Right forelimb (tissue), 1 donor: ENCODE measurements at places on chromosomes 5 and 9.
A peak's percentile ranks its signal among the peaks of the same experiment; 100 is the strongest.

GRCh38 chr5:136030956-136031611 is 2.3 kb downstream of the TGFBI start:
- no peak for DNase-seq

GRCh38 chr9:14722391-14723035 is at the start of gene CER1:
TSS of gene CER1 (minus strand) at chr9:14722733. CDS start at chr9:14722672, 61 bp downstream.
- DNase-seq: no peak

DNA sequence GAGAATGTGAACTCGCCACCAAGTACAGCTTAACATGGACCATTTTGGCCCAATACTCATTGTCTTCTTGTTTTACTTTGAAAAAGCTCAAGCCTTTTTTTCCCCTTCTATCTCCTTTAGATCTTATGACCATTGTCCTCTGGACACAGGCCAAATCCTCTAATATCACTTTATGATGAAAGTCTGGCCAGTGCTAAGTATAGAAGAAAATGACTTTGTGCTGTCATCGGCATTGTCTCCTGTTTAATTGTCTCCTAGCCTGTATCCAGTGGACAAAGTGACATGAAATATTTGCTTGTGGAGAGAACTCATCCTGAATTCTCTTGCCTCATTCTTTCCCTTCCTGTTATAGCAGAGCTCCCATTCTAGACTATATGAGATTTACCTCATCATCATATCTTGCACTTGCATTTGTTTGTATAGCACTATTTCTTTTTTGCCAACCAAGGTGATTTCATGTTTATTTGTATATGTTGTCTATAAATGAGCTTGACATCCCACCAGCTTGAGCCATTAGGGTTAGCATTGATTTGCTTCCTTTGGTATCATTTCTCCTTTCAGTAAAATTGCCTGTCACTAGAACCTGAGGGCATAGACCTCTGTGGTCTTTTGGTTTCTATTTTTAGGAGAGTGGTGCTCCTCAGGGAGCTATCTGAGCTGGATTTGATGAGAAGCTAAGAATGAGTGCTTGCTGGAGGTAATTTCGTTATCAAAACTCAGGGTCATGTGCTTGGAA is 18.8 kb upstream of the TNFAIP8 start:
- DNase-seq: no peak

DNA sequence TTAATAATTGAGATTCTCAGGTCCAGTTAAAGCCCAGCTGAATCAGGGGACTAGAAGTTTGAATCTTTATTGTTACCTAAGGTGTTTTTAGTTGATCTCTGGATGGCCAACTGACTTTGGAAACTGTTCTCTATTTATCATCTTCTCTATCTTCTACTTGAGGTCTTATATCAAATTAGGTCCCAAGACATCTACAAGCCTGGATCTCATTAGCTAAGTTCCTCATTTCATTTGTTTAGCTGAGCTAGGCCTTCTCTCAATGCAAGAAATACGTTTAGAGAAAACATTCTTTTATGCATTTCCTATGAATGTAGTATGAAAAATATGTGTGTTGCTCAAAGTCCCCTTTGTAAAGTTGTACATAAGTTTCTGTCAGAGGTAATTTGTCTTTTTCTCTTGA is 196.6 kb downstream of the PTTG1 start:
- DNase-seq: no peak

DNA sequence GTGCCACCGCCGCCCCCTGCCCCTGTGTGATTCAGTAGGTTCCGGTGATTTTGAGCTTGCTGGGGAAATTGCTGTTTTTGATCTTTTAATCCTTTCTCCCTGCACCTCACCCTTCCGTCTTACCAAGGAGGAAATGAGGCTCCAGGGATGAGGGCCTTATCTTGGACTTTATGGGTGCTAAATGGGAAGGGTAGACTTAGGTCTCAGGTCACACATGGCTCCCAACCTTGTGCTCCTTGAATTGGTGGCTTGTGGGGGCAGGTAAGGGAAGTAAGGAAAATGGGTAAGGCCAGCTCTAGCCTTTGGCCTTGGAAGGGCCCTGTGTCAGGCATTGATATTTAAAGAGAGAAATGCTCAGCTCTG is 1.9 kb downstream of the ERGIC1 start:
- DNase-seq: no peak

DNA sequence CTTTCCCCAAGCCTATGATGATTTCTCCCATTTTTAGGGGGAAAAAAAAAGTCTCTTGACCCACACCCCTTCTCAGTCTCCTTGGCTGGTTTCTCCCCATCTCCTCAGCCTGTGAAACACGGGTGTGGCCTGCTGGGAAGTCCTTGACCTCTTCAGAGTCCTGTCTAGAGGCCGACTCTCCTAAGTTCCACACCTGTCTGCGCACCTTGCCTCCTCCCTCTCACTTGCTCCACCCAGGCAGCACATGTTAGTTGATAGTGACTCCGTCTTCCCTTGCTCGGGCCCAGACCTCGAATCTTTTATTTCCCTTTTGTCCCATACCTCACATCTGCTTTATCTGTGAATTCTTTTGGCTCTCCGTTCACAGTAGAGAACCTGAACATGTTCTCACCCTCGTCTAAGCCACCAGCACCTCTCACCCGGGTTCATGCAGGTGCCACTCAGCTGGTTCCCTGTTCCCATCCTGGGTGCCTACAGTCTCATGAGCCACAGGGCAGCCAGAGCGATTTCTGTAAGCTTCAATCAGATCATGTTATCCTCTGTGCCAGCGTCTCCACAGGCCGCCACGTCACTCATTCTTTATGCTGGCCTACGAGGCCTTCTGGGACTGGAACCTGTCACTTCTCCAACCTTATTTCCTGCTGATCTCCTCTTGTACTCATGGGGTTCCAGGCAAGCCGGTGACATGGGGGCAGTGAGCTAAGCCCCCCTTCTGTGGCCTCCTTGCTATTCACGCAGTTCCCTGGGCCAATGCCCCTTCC is 51.7 kb upstream of the LRRTM2 start:
- DNase-seq: no peak

DNA sequence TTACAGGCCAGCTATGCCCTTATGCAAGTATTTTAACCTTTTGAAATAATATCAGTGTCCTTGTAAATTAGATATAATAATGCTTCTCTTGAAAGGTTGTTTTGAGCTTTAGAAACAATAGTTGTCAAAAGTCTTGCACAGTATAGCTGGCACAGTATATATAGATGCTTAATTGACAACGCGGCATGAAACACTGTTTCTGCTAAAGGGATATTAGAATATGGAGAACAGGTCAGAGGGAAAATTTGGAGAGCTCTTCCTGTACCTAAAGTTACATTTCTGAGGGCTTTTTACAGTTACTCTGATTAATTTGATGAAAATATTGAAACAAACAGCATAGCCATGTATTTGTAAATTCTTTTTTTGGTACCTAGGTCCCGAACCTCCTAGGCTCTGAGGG is 4.5 kb downstream of the NUDT2 start:
- no peak for DNase-seq

DNA sequence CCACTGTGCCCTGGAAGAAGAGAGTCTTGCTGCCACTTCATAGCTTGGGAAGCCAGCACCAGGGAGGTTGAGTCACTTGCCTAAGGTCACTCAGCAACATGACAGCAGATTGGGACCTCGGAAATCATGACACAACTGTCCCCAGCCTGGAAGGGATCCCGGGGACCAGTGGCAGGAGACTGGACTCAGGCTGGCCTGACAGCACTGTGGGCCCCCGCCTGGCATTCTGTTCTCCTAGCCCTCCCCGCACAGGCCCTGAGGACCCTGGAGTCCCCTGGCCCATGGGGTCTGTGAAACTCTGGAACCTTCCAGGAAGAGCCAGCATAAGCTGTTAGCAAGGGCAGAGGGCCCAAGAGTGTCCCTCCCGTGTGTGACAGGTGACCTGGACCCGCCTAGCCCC is 64.9 kb downstream of the COL5A1 start:
- DNase-seq: no peak

- no peak for DNase-seq
Observed at GRCh38 chr5:72159501-72159911, 52.2 kb downstream of the MAP1B start.

DNA sequence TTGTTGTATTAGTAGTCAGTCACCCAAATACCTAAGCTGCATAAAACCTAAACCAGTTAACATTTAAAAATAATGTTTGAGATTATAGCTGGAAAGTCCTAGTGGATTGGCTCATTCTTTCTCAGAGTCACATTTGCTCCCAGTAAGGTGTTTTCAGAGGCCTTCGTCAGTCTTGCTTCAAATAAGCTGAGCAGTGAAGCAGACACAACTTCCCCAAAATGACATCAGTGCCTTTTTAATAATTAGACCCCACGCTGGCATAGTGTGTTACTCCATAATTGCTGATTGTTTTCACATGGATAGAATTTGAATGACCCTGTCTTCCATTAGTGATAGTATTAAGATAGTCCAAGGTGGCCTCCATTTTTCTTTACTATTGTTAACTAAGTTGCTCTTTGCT is 245.8 kb downstream of the PJA2 start:
- no peak for DNase-seq

DNA sequence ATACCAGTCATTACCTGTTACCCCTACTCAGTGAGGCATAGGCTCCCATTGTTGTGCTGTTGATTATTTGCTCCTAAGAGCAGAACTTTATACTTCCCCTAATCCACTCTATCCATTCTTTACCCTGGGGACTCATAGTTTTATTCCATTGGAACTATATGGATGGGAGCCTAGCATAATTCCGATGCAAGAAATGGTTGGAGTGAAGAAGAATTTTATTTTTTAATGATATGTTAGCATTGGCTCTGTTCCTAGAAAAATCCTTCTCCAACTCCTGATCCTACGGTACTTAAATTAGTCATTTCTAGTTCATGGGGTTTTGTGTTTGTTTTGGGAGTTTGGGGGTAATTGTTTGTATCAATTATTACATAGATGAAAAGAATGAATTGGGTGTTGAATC is 191.5 kb downstream of the GOLPH3 start:
- no peak for DNase-seq

DNA sequence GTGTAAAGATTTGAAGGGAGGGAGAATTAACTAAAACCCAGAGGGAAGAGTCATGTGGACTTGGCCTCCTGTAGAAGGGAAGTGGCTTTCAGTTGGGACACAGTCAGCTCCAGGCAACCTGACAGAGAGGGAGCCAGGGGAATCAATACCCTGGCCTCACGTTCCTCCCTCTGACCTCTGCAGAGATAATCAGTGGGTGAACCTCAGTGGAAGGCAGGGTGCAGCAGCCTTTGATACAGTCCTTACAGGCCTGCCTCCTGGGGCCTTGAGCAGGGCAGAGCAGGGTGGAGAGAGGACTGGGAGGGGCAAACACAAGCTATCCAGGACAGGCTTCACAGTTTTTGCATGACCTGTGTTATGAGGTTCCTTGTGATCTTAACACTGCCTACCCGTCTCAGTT is 61.9 kb upstream of the GPBP1 start:
- no peak for DNase-seq

- peak; percentile 53 for DNase-seq
Observed at GRCh38 chr5:161513942-161514341, 32.6 kb downstream of the GABRB2 start.

DNA sequence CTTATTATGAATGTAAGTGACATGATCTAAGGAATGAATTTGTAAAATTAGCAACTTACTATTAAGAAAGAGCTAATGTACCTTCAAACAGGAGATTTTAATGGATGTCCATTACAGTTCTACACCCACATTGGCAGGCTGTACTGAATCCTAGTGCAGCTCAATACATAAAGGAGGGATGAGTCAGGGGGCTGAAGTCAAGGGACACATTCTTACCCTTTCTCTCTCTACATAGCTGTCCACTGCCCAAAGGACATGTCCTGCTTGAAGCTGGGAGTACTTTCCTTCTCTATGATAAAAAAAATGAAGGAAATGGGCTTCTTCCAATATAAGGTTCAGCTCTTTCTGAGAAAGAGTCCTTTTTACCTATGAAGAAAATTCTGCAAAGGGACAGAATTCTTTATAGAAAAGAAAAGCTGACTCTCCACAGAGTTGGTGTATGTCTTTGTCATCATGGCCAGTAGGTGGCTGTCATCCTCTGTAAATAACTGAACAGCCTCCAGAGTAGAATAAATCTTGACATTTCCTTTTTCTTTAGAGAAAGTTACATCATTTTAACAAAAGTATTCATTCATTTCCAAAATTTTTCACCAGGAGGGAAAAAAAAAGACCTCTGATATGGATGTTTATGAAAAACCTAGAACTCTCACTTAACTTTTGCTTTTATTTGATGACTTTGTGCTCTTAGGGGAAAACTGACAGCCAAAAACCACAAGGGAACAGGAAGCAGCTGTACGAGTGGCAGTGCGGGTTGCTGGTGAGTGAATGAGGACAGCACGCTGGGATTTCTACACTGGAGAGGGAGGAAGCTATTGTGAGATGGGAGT is 13.1 kb upstream of the IFNA14 start:
- DNase-seq: no peak

GRCh38 chr5:37838152-37838932 is 1.5 kb downstream of the GDNF start:
- DNase-seq: peak; percentile 56

- peak; percentile 60 for DNase-seq
Observed at GRCh38 chr5:42591015-42591414, 165.6 kb upstream of the CCDC152 start.

GRCh38 chr9:91714020-91714806 is 235.8 kb downstream of the ROR2 start:
- DNase-seq: peak; percentile 83

GRCh38 chr9:96048956-96049831 is 173.7 kb downstream of the ERCC6L2 start:
- DNase-seq: peak; percentile 78

GRCh38 chr9:12739014-12739652 is 35.7 kb upstream of the LURAP1L start:
- no peak for DNase-seq

DNA sequence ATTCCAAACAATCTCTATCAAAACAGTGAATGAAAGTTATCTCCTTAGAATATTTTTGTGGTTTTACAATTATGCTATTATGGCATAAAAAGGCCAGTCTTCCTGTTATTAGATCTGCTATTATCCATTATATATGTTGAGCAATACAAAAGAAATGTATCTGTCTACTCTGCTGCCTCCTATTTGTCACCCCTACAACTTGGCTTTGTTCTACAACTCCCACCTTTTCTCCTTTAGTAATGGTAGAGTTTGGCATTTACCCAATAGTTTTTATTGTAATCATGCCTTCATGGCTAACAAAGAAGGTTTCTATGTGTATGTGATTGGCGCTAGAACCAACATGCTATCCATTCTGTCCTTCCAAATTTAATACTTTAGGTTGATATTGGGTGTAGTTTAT is 189.2 kb upstream of the PRDM9 start:
- DNase-seq: no peak

DNA sequence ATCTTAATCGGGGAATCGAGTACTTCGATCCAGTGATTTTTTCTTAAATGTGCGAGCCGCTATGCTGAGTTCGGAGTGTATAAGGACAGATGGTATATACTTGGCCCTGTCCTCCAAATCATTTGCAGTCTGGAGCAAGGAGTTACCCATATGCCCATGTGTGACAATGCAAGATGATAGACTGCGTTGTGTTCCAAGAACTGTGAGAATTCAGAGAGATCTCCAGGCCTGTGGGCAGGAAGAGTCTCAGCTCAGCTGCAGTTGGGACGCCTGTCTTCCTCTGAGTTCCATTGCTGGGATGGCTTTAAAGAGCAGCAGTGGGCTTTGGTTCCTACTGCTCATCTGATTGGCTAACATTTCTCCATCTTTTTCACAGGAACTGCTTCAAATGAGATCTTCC is 106.6 kb downstream of the ADAMTS16 start:
- DNase-seq: no peak

- peak; percentile 68 for DNase-seq
Observed at GRCh38 chr9:78121488-78121887, 89.9 kb upstream of the GNAQ start.
